Esophagus squamous epithelium (tissue), 5 donors: ENCODE measurements at places on chromosomes 2 and 18. TPM values are rescaled to one million over a fixed set of nuclear protein-coding genes. Genes with fewer than 3 reads are reported as not detected.

Gene ATP8B1
- total RNA-seq = 37.8 TPM

DNA sequence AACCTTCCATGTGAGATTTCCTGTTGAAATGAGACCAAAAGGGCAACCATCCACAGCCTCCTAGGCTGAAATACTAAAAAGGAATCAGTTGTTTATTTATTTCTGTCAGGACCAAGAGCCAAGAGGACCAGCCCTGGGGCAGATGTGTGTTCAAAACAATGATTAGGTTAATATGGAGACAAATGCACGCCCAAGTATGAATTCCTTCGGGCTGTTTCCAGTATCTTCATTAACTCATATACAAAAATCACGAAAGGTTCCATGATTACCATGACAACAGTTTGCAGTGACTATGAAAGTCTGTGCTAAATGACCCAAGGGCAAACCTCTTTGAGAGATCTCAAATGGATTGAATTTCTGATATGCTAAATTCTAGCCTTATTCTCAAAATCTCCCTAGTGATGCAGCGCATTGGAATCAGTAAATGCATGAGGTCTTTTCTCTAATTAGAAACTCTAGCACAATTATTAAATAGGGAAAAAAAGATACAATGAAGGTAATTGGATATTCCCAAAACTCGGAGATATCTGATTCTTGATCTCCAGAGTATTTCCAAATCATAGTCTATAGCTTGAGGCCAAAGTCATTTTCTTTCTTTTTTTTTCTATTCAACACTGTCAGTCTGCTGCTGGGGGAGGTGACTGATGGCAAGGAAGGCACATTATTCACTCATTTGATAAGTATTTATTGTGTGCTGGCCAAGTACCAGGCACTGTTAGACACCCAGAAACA lies 35.6 kb downstream of the VIT start:
- DNase-seq = no peak

GRCh38 chr2:110659248-110659647 lies 18.6 kb downstream of the BUB1 start:
- DNase-seq = no peak

DNA sequence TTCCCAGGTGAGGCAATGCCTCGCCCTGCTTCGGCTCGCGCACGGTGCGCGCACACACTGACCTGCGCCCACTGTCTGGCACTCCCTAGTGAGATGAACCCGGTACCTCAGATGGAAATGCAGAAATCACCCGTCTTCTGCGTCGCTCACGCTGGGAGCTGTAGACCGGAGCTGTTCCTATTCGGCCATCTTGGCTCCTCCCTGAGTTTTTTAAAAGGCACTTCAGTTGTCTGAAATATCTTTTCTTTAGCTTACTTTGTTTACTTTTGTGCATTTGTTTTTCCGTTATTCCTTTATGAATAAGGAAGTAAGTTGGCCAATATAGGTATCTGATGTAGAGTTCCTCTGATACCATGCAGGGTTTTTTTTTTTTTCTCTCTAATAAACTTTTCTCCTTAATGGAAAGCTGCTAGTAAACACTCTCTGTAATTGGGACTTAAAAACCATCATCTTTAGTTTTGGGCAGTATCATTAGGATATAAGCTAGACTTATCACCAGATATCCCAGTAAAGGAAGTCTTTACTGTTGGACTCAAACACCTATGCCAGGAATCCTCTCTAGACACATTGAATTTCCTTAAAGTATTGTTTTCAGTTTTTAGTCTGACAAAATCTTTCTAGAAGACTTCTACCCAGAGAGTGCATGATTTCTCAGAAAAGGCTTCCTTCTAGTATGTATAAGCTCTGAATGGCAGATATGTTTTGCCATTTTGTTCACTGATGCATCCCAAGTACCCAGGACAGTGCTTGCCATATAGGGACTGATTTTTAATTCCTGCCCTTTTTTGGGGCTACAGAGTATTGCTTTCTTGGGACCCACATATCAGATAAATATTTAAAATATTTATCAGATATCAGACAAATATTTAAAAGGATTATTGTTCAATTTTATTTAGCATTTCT lies 35.8 kb upstream of the DYSF start:
- no peak for DNase-seq

DNA sequence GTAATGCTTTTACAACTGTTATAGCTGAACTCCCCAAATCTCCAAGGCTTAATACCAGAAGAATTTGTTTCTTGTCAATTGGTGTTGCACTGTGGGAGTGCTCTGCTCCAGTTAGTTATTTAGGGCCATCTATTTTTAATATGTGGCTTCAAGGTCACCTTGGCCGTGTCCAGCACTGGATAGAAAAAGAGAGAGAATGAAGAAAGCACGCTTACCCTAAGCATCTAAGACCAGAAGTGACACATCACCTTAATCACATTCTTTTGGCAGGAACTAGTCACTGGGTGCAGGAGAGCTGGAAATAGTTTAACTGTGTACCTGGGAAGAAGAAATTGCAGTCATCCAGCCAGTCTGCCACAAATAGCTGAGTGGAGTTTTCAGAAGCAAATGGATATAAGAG lies 78.8 kb downstream of the VWC2L start:
- DNase-seq = no peak

DNA sequence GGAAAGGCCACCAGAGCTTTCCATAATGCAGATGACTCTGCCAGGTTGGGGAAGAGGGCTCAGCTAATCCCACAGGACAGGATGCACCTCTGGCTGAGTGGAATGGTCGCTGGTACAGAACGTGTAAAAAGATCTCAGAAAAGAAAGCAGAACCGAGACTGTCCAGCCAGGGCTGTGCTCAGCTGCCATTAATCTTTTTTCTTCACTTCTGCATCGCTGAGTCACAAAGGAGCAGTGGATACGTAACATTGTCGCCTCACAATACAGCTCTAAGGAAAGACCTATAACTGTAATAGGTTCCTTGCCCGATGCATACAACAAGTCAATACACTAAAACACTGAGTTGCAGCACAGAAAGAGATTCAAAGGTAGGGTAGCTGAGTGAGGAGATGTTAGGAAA lies 354.2 kb downstream of the EN1 start:
- DNase-seq = no peak

DNA sequence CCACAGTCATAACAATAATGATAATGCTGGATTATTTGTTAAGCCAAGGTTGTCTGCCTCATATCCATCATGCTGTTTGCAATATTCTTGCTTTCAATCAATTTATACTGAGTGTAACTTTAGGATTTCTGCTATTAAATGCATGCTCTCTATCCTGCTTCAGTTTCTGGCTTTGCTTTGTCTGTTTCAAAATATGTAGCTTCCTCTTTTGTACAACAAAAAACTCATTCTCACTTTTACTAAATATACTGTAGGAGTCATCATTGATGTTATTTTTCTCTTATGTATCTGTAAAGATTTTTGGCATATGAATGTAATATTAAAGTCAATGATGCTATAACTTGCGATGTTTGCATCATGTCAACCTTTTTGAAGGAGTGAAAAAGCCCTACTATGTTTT lies 149.3 kb downstream of the GPD2 start:
- DNase-seq = no peak

- DNase-seq = no peak
Observed at GRCh38 chr2:101714118-101714517, 16.6 kb downstream of the MAP4K4 start.

DNA sequence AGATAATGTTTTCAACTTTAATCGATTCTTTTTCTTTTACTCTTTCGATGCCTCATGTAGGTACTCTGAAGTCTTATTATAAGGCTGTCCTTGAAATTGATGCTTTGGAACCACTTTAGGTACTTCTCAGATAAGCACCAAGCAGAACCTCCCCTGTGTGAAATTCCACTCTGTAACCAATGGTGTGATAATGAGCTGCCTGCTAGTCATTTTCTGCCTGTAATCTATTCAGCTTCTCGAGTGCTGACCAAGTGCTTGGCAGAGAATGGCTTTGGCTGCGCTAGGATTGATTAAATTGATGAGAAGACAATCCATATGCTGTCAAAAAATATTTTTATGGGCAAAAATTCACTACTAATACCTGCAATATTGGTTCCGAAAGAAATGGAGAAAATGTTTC lies 132.1 kb upstream of the STON1 start:
- DNase-seq = no peak

GRCh38 chr2:239192975-239193374 lies 207.8 kb downstream of the HDAC4 start:
- no peak for DNase-seq

DNA sequence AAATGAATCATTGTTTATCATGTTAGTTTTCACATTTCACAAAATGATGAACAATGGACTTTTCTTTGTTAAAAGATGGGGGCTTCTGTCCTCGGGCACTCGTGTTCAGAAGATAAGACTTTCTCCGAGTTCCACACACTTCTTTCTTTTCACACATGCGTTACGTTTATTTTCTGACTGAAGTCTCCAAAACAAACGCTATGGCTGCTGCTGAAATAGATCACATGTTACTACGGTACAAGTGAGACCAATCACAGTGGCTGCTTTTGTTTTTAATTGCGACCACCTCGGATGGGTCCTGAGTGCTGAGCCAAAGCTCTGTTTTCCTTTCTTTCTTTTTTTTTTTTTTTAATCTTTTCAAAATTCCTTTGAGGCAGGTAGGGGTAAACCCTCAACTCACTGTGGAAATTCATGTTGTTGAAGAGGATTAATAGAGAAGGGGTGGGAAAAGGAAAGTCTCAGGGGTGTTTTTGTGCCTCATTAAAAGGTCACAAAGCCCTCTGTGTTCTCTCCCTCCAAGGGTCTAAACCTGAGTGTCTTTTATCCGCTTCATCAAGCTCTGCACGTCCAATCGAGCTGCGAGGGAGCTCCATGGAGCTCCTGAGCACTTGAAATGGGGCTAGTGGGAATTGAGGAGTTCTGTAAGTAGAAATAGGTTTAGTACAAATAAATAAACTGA lies 48.2 kb downstream of the ARL4C start:
- no peak for DNase-seq
